ENCODE measurements at places on chromosomes 3 and 15.
A peak's percentile ranks its signal among the peaks of the same experiment; 100 is the strongest.

- no peak for DNase-seq
Observed at GRCh38 chr3:129855832-129856419, 37.6 kb downstream of the TMCC1 start.

DNA sequence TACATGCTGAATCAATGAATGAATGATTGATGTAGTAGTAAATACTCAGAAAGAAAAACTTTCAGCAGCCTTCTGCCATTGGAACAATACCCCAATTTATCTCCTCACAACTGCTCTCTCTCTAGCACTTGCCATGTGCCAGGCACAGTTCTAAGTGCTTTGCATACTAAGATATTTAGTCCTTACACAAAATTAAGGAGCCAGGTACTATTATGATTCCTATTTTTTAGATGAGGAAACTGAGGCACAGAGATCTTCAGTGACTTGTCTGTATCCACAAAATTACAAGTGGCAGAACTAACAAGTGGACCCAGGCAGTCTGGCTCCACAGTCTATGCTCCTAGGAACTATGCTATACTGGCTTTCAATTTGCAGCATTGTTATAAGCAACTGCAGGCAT is 279.2 kb downstream of the LSAMP start:
- DNase-seq: no peak

- no peak for DNase-seq
Observed at GRCh38 chr3:73437828-73438227, 186.9 kb downstream of the PDZRN3 start.

GRCh38 chr3:185933374-185934173 is 4.2 kb downstream of the TRA2B start:
- DNase-seq: no peak

DNA sequence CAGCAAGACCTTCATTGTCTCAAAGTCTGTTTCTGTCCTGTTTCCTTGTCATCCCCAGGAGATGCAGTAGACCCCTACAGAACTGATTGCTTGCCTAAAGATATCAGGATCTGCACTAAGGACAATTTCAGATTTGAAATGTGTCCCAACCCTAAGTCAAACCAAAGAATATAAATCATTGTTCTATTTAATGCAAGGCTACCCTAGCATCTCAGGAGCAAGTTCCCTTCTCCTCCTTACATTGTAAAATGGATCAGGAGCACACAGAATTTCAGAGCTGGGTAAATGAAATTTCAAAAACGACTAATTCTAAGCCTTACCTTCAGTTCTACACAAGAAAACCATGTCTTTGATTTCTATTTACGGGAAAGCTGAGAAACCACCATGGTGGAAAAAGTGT is 360.9 kb upstream of the KCNH8 start:
- DNase-seq: no peak

DNA sequence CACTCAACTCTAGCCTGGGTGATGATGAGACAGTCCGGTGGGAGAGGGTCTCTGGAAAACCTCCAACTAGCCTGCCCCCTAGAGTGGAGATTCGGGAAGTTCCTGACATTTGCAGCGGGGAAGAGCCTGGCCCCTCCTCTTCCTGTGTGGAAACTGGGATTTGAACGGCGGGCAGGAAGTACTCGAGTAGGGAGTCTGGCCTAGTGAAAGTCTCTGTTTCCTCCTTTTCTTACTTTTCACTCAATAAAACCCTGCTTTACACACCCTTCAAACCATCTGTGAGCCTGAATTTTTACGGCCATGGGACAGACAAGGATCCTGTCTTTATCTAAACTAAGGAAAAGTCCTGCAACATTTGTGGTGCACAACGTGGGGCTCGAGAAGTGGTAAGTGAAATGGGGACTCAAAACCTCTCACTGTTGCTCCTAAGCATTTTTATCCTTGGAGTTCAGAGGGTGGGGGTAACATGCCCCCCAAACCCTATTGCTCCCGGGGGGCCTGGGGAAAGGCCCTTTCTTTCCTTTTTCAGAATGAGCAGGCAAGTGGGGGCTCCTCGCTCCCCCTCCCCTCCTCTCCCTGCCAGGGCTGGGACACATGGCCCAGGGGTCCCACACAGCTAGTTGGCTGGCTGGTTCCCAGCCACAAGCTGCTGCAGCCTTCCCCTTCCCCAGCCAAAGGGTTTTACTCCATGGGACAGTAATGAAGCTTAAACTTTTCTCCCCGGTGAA is 224.7 kb upstream of the GBE1 start:
- DNase-seq: no peak

- DNase-seq: no peak
Observed at GRCh38 chr3:97763586-97764406, 762 bp upstream of the ARL6 start.

- DNase-seq: no peak
Observed at GRCh38 chr3:196501316-196502044, 2.1 kb downstream of the RNF168 start.

- DNase-seq: no peak
Observed at GRCh38 chr3:54845551-54845950, 82.3 kb downstream of the LRTM1 start.

- no peak for DNase-seq
Observed at GRCh38 chr3:168063122-168063521, 32.6 kb downstream of the GOLIM4 start.

- no peak for DNase-seq
Observed at GRCh38 chr3:54243960-54244682, 121.8 kb downstream of the CACNA2D3 start.

DNA sequence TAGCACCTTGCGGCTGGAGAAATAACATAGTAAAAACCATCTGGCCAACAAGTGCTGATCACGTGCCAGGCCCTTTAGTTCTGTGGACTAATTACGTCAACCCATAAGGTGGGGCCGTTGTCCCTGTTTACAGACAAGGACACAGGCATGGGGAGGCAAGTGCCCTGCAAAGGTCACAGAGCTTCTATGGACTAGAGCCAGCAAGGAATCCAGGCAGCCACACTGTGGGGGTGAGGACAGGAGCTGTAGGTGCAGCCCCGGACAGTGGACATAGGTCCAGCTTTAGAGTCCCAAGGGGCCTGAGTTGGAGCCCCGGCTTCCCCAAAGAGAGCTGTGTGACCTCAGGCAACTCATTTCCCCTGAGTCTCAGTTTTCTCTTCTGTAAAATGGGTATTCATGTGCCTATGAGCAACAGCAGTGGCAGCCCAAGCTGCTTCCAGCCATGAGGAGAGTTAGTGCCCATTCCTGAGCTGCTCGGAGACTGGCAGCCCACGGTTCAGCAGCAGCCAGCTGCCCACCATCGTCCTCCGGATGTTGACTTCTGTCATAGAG is 13.9 kb downstream of the CHST13 start:
- DNase-seq: no peak

DNA sequence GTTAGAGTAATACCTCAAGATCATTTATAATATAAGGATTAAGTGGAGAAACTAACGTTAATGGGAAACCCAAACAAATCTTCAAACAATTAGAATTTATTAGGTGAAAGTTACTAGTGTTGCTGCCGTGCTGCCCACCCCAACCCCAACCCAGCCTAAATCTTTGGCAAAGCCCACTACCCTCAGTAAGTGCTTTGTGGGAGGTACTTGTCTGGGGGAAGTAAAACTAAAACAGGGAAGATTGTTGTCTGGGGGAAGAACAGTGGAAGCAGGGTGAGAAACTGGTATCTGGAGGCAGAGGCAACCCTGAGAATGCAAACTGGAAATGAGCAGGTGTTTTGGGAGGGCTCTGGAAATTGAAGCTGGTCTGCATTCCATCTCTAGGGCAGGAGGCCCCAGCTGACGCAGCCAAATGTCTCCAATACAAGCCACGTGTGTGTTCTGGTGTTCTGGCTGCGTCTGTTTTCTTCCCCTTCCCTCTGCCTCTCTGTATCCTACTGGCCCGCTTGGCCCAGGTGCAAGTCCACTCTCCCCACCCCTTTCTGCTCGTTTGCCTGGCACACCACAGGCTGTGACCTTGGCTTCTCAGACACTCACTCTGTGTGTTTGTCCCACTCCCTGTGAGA is 32.7 kb downstream of the FEM1B start:
- DNase-seq: no peak

DNA sequence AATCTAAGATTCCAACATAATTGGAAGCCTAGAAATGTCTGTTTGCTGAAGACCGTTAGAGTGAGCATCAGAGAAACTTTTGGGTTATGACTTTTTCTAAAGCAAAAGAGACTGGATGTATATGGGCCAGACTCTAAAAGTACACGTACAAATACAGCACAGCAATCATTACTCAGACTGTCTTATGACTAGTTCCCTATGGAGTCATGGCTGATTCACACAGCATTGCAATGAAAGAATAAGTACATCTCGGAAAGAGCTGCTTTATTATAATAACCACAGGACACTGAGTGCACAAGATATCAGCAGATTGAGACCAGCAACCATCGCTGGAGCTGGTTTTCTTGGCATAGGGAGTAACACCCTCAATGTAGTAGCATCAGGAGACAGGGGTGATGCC is 618.6 kb downstream of the NLGN1 start:
- no peak for DNase-seq

DNA sequence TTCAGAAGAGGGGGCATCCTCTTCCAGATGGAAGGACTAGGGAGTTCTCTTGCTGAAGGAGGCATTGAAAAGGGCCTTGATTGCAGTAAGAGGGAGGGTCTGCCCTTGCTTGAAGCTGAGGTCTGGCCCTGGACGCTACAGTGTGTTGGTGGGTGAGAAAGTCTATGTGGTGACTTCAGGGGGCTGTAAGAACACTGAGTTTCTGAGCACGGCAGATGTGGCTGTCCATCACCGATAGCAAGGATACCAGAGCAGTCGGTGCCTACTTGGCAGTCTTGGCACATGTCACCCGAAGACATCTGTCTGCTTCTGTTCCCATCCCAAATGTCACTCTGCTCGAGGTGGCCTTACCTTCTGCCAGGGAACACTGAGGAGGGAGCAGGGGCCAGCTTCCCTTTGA is 631.1 kb upstream of the CFAP20DC start:
- no peak for DNase-seq

GRCh38 chr3:126083511-126083912 is 412 bp downstream of the SLC41A3 start:
- DNase-seq: peak; percentile 68

DNA sequence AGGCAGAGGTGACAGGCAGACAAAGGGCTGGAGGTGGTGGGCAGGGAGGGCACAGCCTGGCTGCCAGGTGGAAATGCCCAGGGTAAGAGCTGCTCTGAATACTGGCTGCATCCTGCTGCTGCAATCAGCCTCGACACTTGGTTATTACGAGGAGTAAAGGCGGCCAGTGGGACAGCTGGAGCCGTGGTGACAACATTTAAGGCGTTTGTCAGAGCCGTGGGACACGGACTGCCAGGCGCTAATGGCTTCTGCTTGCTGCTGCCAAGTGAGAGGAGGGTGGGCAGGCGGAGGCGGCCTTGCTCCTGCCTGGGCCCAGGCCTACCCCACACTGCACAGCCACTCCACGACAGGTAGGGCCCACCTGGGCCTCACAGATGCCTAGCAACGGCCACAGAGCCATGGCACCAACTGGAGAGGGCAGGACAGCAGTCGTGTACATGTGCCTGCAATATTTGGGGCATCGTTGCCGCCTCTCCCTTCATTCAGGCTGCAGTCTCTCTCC is 49.2 kb upstream of the TMEM115 start:
- no peak for DNase-seq

GRCh38 chr15:85336880-85337279 is 43.5 kb upstream of the AKAP13 start:
- no peak for DNase-seq

DNA sequence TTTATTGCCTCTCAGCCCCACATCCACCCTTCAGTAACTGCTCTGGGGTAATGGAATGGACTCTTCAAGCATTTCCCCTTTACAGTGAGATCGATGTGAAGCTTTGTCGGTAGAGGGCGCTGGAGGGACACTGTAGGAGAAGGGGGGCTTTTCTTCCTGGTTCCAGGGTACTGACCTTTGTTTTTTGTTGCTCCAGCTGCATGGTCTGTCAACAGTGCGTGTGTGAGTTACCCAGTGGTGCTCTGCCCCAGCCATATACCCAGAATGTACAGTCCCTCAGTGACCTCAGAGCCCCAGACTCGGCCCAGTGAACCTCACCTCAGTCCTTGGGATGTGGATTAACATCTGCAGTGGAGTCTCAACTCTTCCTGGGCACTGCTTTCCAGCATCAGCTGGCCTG is 180.3 kb upstream of the TSC22D2 start:
- DNase-seq: peak; percentile 52

DNA sequence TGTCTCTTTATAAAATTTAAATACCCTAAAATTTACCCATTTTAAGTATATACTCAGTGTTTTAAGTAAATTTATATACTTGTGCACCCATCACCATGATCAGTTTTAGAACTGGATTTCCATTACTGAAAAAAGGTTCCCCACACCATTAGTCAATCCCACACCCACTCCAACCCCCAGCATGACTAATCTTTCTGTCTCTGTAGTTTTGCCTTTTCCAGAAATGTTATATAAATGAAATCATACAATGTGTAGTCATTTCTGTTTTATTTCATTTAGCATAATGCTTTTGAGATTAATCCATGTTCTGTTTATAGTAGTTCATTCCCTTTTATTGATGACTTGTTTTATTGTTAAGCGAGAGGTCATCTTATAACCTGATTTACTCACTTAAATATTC is 66.1 kb upstream of the LIMD1 start:
- no peak for DNase-seq

GRCh38 chr15:78446551-78446950 is 8.5 kb downstream of the IREB2 start:
- no peak for DNase-seq

- no peak for DNase-seq
Observed at GRCh38 chr3:194225988-194226663, 90.2 kb downstream of the HES1 start.

DNA sequence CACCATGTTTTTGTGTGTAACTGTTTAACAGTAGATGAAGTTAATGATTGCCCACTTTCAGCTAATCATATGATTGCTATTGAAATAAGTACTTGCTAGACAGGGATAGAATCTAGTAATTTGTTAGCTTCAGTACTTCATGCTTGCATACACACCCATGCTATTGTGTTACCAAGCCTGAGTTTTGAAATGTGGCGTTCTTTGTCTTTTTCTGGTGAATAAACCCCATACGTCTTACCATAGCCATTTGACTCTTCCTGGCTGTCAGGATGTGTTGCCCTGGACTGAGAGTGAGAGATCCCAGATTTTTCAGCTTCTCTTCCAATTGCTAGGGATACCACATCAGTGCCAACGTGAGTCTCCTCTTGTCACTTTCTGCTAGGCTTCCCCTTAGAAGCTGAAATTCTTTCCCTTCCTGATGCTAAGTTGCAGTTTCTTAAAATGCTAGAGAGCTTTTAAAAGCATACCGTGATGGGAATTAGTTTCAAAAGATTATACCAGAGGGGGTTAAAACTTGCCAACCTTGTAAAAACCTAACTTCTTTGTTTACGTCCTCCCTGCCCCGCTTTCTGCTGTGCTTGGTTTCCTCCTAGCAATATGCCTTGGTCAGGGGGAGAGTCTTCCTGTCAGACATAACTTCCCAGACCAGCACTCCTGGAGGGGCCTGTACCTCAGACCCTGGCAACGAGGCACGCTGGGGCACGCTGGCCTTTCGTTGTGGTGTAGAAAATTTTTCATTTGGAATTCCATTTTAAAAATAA is 62.9 kb upstream of the ULK4 start:
- no peak for DNase-seq

DNA sequence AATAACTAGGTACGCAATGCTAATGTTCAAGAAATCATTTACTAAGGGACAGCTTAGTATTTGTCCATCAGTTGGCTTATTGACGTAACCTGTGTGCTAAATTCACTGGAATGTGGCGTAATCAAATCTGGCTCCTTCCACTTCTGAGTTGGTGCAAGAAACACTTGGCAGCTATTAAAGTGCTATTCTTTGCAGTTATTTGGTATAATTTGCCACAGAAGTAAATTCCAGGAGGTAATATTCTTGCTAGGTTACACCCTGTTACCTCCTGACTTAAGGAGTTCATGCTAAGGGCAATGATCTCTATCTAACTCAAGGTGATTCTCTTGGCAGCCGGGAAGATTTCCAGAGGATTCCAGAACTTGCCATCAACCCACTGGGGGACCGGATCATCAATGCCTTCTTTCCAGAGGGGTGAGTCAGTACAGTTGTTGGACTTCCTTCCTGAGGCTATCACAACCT is 25.5 kb downstream of the CHP1 start:
- no peak for DNase-seq

Data from GM10248 (cell line).